Activated CD4-positive, alpha-beta T cell treated with anti-CD3 and anti-CD28 coated beads for 4 hours (primary cell): ENCODE measurements at places on chromosomes 13 and 19.
A peak's percentile ranks its signal among the peaks of the same experiment; 100 is the strongest.

GRCh38 chr19:1275260-1275975 lies at the start of gene FAM174C:
Gene FAM174C, plus strand, starts transcription at chr19:1275530. Its CDS starts 20 bp downstream, at chr19:1275550.
- DNase-seq, result peak; percentile 95

DNA sequence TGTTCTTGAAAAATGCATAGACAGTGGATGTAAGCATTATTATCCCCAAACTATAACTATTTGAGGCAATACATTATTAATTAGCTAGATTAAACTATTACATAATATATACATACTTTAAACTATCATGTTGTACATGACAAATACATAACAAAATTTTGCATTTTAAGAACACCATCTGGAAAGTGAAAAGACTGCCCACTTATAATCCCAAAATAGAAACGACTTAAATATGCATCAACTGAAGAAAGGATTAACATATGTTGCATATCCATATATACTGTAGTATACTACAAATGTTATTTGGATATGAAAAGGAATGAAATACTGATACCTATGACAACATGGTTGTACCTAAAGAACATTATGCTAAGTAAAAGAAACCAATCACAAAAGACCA lies 700.8 kb upstream of the SPRY2 start:
- no peak for DNase-seq

- no peak for DNase-seq
These were observed 69.8 kb upstream of the SERP2 start for GRCh38 chr13:44303681-44304432.

DNA sequence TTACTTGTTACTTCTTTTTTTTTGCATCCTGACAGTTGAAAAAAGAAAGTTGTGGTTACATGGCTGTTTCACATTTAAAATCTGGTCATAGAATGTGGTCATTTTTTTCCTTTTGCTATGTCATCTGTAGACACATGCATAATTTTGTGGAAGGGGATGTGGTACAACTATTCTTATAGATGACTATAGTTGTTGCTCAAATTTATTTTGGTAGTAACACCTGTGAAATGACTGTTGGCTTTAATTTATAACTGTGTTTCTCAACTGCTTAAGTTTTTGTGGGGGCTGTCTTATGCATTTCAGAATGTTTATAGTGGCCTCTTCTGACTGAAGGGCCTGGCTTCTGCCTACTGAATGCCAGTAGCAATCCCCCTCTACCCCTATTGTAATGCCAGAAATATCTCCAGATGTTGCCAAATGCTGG lies 130.5 kb downstream of the PAN3 start:
- no peak for DNase-seq

DNA sequence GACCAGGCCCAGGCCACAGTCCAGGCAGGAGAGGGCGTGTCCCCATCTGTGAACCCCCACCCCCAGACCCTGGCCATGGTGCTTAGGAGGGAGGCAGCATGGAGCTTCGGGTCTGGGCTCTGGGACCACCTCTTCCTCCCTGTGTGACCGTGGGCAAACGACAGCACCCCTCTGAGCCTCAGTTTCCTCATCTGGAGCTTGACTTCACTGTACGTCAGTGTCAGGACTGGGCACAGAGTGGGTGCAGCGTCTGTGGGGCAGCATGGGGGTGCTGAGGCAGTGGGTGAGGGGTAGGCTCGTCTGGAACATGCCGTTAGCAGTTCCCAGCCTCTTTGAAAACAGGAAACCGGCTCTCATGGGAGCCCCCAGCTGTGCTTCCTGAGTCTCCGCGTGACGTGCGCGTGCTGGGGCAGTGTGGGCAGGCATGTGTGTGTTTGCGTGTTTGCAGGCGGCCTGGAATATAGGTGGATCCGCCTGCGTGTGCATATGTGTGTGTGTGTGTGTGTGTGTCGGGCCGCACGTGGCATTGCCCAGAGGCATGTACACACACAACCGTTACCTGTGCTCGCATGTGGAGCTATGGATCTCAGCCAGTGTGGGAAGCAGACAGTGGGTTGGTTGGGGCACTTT lies 15.8 kb downstream of the ARRDC2 start:
- peak; percentile 65 for DNase-seq

GRCh38 chr13:52862358-52863206 lies 14.1 kb upstream of the PCDH8 start:
- no peak for DNase-seq

DNA sequence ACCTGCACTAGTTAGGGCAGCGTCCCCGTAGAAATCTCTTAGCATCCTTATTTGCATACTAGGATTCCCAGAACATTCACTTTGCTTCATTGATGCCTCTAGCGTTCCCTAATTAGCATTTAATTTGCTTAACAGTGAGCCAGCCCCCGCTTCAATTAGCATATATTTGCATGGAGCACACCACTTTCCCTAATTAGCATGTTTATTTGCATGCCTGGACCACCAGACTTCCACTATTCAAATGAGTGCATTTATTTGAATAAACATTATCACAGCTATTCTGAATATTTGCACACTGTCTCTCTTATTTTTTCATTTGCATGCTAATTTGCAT lies 69.6 kb downstream of the RYR1 start:
- DNase-seq, result no peak

DNA sequence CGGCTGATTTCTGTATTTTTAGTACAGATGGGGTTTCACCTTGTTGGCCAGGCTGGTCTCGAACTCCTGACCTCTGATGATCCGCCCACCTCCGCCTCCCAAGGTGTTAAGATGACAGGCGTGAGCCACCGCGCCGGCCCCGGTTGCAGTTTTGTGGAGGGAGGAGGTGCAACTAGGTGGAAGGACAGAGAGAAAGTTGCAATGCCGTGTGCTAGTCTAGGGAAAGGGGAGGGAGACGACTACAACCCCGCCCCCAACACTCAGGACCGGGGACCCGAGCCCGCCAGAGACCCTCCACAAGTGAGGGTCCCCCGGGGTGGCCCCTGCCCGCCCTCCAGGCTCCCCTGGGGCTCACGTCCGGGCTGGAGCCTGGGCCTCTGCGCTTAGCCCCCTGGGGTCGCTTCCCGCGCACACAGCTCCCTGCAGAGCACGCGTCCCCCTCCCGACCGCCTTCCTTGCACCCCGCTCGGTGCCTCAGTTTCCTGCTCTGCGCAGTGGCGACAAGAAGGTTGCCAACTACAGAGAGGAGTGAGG lies 1.2 kb upstream of the ARID3A start:
- no peak for DNase-seq

DNA sequence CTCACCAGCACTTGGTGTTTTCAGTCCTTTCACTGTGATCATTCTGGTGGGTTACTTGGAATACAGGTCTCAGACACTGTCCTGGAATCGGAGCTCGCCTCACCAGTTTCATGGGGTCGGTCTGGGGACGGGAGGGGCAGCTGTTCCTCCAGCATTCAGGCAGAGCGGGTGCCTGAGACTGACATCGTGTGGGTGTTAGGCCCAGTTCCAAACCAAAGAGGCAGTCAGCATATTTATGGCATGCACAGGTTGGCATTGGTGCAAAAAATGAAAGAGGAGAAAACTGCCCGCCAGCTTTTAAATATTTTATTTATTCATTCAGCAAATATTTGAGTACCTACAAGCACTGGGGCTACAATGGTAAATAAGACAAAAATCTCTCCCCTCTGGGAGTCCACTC lies 20.1 kb downstream of the PLEKHF1 start:
- DNase-seq, result no peak

DNA sequence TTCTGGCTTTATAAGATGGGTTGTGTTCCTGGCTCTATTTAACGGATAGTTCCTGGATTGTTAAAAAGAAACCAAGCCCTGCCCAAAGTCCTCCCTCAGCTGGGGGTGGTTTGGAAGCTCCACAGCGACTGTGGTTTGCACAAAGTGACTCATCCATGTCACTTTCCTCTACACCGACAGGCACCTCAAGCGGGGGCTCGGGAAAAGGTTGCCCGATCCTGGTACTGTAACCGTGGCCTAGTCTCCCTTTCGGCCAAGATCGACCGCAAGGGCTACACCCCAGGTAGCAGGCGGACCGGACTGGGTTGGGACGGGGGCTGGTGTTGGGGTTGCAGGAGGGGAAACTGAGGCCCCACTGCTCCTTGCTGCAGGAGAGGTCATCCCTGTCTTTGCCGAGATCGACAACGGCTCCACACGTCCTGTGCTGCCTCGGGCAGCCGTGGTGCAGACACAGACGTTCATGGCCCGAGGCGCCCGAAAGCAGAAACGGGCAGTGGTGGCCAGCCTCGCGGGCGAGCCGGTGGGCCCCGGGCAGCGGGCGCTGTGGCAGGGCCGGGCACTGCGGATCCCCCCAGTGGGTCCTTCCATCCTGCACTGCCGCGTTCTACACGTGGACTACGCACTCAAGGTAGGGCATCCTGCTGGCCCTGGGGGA lies 1.6 kb downstream of the ARRDC2 start:
- peak; percentile 27 for DNase-seq

- no peak for DNase-seq
These were observed 19.2 kb downstream of the ATP4B start for GRCh38 chr13:113638806-113639205.

- DNase-seq, result no peak
These were observed 66.3 kb downstream of the ARHGAP35 start for GRCh38 chr19:46927106-46927505.

- no peak for DNase-seq
These were observed 2.9 kb downstream of the HIF3A start for GRCh38 chr19:46299695-46300094.

DNA sequence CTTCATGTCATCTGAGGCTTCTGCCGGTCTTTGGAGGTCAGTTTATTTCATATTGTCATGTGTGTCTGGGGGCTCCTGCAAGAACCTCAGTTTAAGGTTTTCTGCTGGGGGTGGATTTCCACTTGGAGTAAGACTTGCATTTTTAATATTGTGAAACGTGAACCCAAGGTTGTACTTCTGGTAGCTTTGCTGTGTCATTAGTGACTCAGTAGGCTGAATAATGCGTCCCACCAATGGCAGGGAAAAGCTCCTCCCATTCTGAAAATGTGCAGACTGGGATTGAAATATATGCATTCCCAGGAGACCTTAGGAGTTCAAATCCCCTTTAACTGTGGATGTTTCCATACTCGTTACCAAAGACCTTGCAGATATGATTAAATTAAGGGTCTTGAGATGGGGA lies 46.2 kb downstream of the ING1 start:
- no peak for DNase-seq
